ENCODE measurements at places on chromosomes 13 and 19. TPM values are rescaled to one million over a fixed set of nuclear protein-coding genes. Genes with fewer than 3 reads are reported as not detected.

The USHBP1 gene
- 5.7 TPM for total RNA-seq

The TEX29 gene
- 0.29 TPM for total RNA-seq

The MAST1 gene
- total RNA-seq: 0.37 TPM

The FFAR2 gene
- 0.95 TPM for total RNA-seq

The TMEM255B gene
- 22.9 TPM for total RNA-seq

Data from posterior vena cava (tissue), 2 donors.